Stimulated activated CD4-positive, alpha-beta T cell treated with anti-CD3 and anti-CD28 coated beads, TNF-alpha, amount 100 ng/mL, for 1 hour (primary cell): ENCODE measurements at places on chromosomes 7 and 10.

DNA sequence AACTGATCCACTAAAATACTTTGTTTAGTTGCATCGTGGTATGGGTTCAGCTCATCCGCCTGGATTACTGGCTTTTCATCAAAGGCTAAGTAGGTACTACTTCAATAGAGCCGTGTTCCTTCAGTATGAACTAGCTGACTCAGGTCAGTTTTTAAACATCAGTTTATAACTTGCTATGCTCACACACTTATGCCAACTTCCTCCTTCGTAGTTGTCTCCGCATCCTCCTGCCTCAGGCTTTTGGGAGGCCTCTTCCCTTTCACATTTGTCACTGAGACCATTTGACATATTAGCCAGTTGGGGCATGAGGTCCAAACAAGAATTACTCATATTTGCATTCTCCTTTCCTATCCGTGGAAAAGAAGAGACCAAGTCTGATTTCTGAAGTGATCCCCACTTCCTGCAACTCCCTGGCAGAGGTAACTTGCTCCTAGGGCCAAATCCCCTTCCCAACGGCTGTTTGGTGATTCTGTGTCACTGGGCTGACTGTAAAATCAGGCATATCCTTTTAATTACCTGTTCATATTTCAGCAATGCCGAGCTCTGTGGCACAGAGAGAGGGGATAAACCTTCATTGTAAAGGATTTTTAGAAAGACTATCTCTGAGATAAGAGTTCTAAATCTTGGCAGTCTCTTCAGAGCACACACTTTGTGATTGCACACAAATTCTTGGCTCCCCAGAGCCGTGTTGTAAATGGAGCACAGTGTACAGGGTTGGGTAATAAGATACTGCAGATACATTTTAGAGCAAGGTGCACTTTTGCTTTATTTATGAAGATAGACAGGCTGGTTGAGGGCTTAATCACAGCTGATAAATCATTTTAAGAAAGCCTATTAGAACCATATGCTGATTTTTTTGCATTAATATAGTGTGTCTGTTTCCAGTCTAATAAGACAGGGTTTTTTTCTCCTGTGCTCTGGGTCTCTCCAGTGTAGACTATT lies 108.0 kb downstream of the CREB5 start:
- DNase-seq, result no peak

DNA sequence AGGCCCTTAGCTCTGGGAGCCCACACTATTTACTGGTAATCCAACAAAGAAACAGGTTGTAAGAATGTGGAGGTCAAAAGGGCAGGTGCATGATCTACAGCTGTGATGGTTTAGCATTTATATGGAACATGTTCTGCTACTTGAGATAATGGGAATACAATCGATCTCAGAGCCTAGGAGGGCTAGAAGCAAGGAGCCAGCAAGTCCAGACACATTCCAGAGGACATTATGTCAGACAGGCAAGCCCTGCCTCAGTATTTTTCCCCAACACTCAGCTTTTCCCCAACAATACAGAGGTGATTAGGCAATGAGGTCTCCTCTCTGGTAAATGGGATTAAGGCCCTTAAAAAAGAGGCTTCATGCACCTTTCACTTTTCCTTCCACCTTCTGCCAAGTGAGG lies 21.4 kb upstream of the GNAT3 start:
- DNase-seq, result no peak

DNA sequence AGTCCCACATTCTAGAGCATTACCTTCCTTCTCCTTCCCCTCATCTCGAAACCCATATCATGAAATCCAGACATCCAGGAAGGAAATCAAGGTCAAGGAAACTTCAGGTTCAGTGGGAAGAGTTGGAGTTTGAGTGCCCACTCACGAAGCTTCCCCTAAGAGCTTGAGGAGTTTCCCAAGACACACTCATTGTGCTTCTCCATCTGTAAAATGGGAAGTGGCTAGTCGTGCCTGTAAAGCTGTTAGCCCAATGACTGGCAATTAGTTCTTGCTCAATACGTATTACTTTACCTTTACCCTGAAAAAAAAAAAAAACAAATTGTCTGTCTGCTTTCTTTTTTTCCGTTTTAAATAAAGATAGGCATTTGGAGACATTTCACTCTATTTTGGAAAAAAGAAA lies 42.3 kb downstream of the GPAM start:
- DNase-seq, result no peak

GRCh38 chr10:87829986-87830729 lies 12.1 kb upstream of the ATAD1 start:
- DNase-seq, result no peak

DNA sequence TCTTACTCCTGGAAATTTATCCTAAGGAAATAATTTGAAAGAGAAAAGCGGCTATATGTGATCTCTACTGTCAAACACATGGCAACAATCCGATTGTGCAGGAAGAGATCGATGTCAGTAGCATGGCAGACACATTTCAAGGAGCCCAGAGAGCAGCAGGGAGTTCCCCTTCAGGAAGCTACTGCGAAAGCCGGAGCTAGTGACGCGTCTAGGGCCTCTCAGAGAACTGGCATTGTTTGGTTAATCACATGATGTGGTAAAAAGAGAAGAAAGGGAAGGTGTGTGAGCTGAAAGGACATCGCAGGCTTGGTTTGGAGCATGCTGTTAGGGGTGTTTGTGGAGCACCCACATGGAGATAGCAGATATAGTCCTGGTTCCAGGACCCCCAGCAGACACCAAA lies 74.9 kb downstream of the BEND7 start:
- no peak for DNase-seq

DNA sequence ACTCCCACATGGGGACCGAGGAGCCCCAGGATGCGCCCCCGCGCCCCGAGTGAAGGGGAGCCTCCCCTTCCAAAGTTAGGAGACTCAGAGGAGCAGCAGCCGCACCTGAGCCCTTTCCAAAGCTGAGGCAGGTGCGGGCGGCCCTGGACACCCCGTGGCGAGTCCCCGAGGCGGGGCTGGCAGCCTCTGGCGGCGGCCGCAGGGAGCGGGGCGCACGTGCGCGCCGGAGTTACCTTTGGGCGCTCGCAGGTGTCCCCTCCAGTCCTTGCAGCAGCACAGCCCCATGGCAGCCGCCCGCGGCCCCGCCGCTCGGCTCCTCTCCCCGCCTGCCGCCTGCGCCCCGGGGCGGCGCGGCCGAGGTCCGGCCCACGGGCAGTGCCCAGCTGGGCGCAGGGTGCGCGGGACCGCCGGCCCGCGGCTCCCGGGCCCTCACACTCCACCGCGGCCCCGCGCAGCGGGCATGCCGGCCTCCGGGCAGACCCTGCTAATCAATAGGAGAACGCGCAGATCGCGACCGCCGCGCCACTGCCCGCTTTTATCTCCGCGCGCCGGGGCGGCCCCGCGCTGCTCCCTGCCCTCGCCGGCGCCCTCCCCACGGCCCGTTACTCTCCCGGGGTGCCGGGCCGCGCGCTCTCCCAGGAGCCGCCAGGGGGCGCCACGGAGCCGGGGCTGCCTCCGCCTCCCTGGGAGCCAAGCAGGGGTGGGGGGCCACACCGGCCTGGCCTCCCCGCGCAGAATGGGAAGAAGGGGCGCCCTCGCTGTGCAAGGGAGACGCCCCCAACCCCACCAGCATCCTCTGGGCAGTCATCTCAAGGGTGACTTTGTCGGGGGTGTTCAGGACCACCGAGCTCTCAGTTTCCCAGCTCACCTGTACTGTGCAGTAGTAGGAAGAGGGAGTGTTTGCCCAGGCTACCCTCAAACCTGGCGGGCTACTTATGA lies 80.8 kb downstream of the ARHGAP22 start:
- DNase-seq, result no peak

DNA sequence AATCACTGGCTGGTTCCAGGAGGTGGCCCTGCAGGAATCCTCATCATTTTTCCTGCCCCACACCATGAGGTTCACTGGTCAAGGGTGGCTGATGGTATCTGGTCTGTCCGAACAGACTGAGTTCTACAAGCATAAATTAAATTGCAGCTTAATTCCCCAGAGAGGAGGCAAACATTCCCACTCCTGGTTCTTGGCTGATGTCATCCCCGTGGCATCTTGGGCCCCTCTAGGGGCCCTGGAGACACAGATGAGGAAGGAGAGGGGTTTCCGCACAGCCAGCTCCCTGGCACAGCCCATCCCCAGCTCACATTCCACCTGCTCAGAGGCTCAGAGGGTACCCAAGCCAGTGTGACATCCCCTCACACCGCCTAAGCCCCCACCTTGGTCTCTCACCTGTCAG lies 5.3 kb upstream of the KLRG2 start:
- no peak for DNase-seq

- no peak for DNase-seq
Observed at GRCh38 chr10:61663466-61663865, 737 bp downstream of the CABCOCO1 start.

DNA sequence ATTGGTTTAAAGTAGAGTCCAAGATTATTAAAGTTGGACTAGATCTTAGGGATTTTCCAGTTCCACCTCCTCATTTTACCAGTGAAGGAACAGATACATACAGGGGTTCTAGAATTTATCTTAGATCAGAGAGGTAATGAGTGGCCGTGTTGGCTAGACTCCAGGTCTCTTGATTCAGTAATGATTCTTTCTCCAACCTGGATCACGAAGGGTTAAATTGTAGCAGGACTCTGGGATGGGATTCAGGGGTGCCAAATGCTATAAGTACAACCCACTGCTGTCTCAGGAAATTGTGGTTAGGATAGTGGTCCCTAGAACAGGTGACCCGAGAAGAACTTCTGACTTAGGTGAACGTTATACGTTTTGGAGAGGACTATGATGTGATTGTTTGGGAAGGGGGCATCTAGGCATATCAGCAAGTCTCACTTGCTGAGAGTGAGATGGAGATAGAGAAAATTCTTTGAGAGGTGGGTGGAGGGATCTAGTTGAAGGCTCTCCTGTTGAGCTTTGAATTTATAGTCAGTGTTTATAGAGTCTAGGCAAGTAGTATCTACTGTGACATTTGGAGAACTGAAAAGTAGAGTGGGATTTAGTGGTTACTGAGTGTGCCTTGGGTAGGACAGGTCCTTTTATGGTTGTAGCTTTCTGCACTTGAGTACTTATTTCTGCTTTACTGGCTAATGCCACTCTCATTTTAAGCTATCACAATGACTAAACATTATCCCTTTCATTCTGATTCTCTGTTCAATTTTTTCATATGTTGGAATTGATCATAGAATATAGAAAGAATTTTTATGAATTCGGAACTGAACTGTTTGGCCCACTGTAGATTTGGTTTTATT lies 58.3 kb downstream of the ST7 start:
- no peak for DNase-seq

DNA sequence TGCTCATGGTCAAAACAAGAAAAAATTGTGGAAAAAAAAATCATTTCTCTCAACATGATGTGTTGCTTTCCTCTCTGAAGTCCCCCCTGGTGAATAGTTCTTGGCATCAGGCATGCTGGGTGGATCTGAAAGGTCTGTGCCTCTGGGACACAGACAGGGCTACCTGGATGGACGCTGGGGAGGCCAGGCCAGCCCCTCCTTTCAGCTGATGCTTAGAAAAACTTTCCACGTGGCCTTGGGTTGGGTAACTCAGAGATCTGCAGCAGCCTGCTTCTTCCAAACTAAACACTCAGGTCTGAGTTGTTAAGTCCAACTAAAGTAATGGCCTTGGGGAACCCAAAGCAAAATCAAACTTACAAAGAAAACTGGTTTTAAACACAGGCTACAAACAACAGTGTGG lies 113.0 kb downstream of the CCDC3 start:
- DNase-seq, result no peak

DNA sequence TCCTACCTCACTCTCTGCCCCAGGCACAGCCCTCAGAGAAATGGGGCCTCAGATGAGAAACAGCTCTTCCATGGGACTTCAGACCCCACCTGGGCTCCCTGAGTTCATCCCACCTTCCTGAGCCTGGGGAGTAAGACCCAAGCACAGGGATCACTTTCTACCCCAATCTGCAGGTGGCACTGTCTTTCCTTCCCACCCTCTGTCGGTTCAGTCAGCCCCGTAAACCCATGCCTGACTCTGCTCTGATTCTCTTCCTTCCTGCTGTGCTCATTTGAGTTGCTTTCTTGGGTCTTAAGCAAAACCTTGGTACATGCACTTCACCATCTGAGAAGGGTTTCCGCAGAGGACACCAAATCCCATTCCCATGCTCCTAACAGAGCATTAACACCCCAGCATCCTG lies 306.4 kb upstream of the CDC14C start:
- no peak for DNase-seq

DNA sequence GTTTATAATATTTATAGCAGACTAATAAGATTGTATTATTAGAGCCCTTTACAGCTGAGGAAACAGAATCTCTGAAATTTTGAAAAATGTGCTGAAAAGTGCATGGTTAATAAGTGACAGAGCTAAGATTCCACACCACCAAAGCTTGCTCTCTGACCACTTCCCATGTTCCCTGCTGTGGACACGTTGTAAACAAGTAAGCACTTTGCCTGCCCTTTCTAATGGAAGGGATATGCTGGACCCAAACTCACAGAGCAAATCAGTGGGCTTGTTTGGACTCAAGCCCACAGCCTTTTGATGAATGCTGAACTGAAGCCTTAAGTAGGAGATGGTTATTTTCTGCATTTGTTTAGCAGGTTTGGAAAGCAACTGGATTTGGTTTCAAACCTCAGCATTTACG lies 214.0 kb upstream of the TMEM72 start:
- no peak for DNase-seq

DNA sequence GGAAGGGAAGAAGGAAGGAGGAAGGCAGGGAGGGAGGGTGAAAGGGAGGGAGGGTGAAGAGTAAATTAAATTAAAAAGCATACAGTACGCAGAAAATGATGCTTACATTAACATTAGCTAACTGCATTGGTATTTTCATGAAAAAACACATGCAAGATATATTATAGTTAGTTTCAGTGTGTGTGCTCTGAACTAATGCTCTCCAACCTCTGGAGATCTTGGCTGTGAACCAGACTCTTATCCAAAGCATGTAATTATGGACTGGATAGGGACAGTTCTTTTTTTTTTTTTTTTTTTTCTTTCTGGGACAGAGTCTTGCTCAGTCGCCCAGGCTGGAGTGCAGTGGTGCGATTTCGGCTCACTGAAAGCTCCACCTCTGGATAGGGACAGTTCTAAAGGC lies 357.0 kb downstream of the FRMD4A start:
- DNase-seq, result no peak

DNA sequence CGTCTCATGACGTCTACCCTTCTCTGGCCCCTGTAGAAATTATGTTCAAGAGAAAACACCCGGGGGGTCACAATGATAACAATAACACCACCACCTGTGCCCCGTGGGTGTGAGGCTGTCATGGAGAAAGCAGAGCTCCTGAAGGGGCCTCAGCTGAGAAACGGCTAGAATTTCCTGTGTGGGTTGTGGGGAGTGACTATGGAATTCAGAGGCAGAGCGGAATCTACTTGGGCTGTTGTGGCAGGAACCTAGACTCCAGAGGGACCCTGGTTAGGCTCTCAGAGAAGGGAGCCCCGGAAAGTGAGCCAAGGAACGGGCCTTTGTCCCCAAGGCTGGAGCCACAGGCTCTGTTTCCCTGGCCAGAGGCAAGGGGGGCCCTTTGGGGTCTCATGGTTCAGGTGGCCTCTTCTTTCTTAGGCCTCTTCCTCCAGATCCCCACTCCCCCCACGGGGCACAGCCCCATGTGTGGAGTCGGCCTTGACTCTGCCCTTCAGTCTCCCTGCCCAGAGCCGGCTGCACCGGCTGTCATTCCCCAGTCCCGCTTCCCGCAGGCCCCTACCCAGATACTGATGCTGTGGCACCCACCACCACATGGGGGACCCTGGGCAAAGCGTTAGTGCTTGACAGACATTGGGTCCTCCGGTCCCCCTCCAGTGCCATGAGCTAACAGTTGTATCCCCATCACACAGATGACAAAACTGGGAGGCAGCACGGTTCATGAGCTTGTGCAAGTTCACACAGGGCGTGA lies 6.5 kb upstream of the GIMAP8 start:
- no peak for DNase-seq

GRCh38 chr7:11625669-11626068 lies 206.3 kb downstream of the THSD7A start:
- DNase-seq, result no peak
